Naive B cell (primary cell): ENCODE measurements at places on chromosomes 2 and 18. TPM values are rescaled to one million over a fixed set of nuclear protein-coding genes. Genes with fewer than 3 reads are reported as not detected.
A peak's percentile ranks its signal among the peaks of the same experiment; 100 is the strongest.

DNA sequence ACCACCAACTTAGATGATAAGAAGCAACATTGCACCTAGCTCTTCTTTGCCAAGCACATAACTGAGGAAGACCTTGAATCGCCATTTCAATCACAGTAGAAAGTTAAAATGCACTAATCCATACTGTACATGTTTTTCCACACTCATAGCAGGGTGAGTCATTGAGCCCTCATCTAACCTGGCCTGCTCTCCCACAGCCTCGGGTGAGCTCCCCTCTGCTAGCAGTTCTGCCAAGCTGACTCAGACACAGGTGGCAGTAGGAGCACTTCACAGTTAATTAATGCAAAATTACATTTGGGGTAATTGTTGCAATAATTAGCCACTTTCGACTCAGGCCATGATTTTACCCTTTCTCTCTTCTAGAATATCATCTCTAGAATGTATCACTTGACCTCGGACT, 1632.8 kb upstream of the CELF4 start:
- no peaks in the 10 kb centered on the region for H3K36me3 ChIP-seq
- no peak overlapping the region for H3K4me3 ChIP-seq
- H3K4me1 ChIP-seq, result no peaks in the 10 kb centered on the region
- no peak for DNase-seq
- no peak overlapping the region for H3K27ac ChIP-seq

GRCh38 chr2:127829845-127830246, 18.9 kb upstream of the WDR33 start:
- peaks cover 18% of the 10 kb centered on the region for H3K4me1 ChIP-seq
- peak overlapping the region; percentile 53 for H3K4me3 ChIP-seq
- DNase-seq, result peak; percentile 88
- H3K36me3 ChIP-seq, result peaks cover 6% of the 10 kb centered on the region
- H3K27ac ChIP-seq, result peak overlapping the region; percentile 97

- no peak overlapping the region for H3K27ac ChIP-seq
- no peak for DNase-seq
- no peaks in the 10 kb centered on the region for H3K27me3 ChIP-seq
Measured at GRCh38 chr2:68879296-68879695, 8.1 kb upstream of the BMP10 start.

- H3K27ac ChIP-seq, result no peak overlapping the region
- DNase-seq, result no peak
- H3K36me3 ChIP-seq, result peaks cover 5% of the 10 kb centered on the region
- H3K4me1 ChIP-seq, result peaks cover 16% of the 10 kb centered on the region
- no peak overlapping the region for H3K4me3 ChIP-seq
- no peaks in the 10 kb centered on the region for H3K27me3 ChIP-seq
Measured at GRCh38 chr2:86025229-86025820, 80.4 kb downstream of the POLR1A start.

Gene MFSD6
- 11.9 TPM for polyA plus RNA-seq

DNA sequence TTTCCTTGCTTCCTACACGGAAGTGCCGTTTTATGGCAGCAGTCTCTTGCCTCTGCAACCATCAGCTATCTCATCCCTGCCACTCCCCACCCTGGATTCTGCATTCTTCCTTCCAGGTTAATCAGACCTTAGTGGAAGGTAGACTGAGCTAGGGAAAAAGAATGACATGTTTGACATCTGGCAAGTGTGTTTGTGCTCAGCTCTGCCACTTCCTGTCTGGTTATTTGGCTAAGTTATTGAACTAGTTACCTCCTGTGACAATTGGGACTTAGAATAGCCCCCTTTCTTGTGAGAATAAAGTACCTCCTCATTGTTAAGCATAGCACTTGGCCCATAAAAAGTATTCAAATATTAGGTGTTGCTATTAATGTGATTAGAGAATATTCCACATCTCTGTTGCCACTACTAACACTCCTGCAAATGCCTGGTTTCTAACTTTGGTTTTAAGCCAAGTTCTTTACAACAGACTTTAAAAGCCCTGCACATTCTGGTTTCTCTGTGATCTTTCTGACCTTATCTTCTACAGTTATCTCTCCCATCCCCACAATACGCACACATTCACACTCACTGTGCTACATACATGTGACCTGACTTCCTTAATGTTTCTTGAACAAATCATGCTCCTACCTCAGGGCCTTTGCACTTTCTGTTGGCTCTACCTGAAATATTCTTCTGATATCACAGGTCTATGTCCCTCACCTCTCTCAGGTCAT, 10.8 kb upstream of the MAPRE2 start:
- H3K27ac ChIP-seq, result peak overlapping the region; percentile 92
- peak overlapping the region; percentile 83 for H3K4me3 ChIP-seq
- no peak for DNase-seq
- H3K4me1 ChIP-seq, result peaks cover 25% of the 10 kb centered on the region
- H3K36me3 ChIP-seq, result no peaks in the 10 kb centered on the region

- H3K27ac ChIP-seq, result no peak overlapping the region
- no peaks in the 10 kb centered on the region for H3K4me1 ChIP-seq
- no peak for DNase-seq
- no peaks in the 10 kb centered on the region for H3K36me3 ChIP-seq
- peaks cover 4% of the 10 kb centered on the region for H3K27me3 ChIP-seq
- no peak overlapping the region for H3K4me3 ChIP-seq
Measured at GRCh38 chr2:102707796-102708695, 53.8 kb upstream of the TMEM182 start.

Gene STK17B
- 127 TPM for polyA plus RNA-seq

GRCh38 chr18:26046419-26047077, 43.9 kb downstream of the SS18 start:
- H3K27ac ChIP-seq, result peak overlapping the region; percentile 19
- no peak for DNase-seq
- H3K36me3 ChIP-seq, result peaks cover 18% of the 10 kb centered on the region
- peaks cover 13% of the 10 kb centered on the region for H3K4me1 ChIP-seq

Gene MC5R
- not detected for polyA plus RNA-seq

DNA sequence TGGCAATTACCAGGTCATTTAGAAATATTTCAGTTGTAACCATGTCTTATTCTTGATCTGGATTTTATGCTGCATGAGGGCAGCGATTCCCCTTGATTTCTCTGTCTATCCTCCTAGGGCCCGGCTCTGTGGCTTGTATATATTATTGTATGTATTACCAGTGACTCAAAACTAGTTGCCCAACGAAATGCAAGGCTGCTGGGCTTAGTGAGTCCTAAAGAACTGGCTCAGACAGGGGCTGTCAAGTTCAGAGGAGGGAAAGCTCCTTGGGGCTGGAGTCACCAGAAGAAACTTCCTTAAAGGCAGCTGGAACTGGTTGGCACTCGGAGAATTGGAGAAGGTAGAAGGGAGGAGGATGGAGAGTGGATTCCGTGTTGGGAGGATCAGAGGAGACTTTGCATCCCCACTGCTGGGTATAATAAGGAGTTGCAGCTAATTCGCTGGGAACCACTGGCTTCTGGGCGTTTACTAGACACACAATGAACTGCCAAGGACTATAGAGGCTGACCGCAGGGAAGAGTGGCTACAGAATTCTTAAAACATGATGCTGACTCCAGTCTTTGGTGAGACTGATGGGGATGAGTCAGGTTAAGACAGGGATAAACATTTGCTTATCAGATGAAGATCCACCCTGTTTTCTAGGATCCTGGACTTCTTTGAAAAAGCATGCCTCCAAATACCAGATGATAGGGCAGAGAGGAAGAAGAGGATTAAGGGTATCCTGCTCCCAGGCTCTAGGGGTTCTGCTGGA, 104.3 kb downstream of the PRKCE start:
- no peak for DNase-seq
- no peak overlapping the region for H3K4me3 ChIP-seq
- H3K27me3 ChIP-seq, result no peaks in the 10 kb centered on the region
- no peaks in the 10 kb centered on the region for H3K36me3 ChIP-seq
- H3K27ac ChIP-seq, result no peak overlapping the region
- peaks cover 57% of the 10 kb centered on the region for H3K4me1 ChIP-seq

- H3K4me3 ChIP-seq, result no peak overlapping the region
- H3K36me3 ChIP-seq, result no peaks in the 10 kb centered on the region
- H3K27ac ChIP-seq, result no peak overlapping the region
- H3K27me3 ChIP-seq, result no peaks in the 10 kb centered on the region
- no peaks in the 10 kb centered on the region for H3K4me1 ChIP-seq
Measured at GRCh38 chr2:47595687-47596086, 187.3 kb upstream of the MSH6 start.

- H3K27ac ChIP-seq, result no peak overlapping the region
- no peaks in the 10 kb centered on the region for H3K36me3 ChIP-seq
- H3K4me3 ChIP-seq, result no peak overlapping the region
- H3K4me1 ChIP-seq, result no peaks in the 10 kb centered on the region
- H3K27me3 ChIP-seq, result peaks cover 34% of the 10 kb centered on the region
Measured at GRCh38 chr2:95016616-95017015, 8.9 kb upstream of the MAL start.

Gene MRPL33
- 175 TPM for polyA plus RNA-seq

DNA sequence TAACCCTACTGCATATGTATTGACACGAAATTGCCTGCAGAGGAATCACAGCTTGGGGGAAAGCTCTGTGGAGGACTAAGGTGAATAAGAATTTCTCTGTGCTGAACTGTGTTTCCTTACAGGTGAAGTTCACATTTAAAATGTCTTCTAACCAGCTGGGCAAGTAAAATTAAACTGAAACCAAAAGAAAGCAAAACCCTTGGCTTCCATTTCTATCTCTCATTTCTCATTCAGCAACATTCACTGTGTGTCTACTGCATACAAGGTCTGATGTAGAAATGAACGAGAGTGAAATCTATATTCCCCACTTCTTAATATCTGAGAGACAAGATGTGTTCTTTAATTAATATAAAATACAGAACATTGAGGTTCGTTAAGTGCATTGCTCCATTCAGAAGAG, 397.3 kb downstream of the SOX11 start:
- H3K27me3 ChIP-seq, result no peaks in the 10 kb centered on the region
- no peak for DNase-seq
- H3K4me1 ChIP-seq, result no peaks in the 10 kb centered on the region
- no peaks in the 10 kb centered on the region for H3K36me3 ChIP-seq
- H3K4me3 ChIP-seq, result no peak overlapping the region

Gene NLRC4
- polyA plus RNA-seq, result not detected

Gene CNOT9
- polyA plus RNA-seq, result 21.9 TPM

Gene SERPINB10
- polyA plus RNA-seq, result not detected

DNA sequence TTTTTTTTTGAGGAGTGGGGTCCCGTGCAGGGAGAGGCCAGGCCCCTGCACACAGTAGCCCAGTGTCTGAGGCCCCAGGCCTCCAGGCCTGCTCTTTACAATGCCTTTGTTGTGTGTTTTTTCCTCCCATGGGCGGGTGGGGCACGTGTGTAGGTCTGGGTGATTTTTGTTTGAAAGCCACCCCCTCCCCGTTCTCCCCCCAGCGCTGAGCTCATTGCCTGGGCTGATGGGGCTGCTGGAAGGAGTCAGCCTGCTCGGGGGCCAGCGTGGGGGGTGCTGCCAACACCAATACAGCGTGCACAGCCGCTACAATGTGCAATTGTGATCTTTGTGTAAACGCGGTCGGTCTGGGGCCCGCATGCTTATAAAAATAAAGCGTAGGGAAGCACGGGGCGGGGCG, 142.7 kb downstream of the DYSF start:
- no peak overlapping the region for H3K27ac ChIP-seq
- no peaks in the 10 kb centered on the region for H3K4me1 ChIP-seq
- no peak overlapping the region for H3K4me3 ChIP-seq

DNA sequence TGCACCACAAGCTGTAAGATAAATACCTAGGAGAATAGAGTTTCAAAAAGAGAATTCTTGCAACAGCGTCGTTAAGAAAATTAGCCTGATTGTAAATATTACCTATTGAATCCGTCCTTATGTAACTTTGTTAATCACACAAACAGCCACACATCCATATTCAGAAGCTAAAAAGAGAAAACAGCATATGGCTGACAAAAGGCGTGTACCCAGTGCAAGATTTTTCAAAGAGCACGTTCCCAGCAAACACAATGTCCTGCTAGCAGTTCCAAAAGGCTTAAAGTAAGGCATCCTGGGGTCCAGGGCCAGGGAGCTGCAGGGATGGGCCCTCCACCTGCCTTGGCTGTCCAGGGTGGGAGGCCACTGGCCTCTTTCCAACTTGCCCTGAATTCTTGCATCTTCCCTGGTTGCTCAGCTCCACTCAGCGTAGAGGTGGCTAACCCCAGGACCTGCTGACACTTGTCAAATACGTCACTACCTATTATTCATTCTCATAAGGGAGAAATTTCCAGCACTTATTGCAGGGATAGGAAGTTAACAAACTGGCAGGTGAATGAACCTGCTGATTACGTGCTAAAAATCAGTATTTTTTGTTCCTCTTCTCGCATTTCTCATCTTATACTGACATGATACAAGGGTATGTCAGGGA, 102.1 kb upstream of the NEDD4L start:
- no peaks in the 10 kb centered on the region for H3K36me3 ChIP-seq
- H3K27ac ChIP-seq, result no peak overlapping the region
- peaks cover 29% of the 10 kb centered on the region for H3K27me3 ChIP-seq
- no peak for DNase-seq

Gene ACVR1C
- polyA plus RNA-seq, result not detected

GRCh38 chr2:196453613-196454047, 185.9 kb upstream of the CCDC150 start:
- DNase-seq, result peak; percentile 24
- peaks cover 5% of the 10 kb centered on the region for H3K4me1 ChIP-seq
- H3K36me3 ChIP-seq, result no peaks in the 10 kb centered on the region

Gene KIF5C
- 0.82 TPM for polyA plus RNA-seq

Gene IER3IP1
- 14.8 TPM for polyA plus RNA-seq

DNA sequence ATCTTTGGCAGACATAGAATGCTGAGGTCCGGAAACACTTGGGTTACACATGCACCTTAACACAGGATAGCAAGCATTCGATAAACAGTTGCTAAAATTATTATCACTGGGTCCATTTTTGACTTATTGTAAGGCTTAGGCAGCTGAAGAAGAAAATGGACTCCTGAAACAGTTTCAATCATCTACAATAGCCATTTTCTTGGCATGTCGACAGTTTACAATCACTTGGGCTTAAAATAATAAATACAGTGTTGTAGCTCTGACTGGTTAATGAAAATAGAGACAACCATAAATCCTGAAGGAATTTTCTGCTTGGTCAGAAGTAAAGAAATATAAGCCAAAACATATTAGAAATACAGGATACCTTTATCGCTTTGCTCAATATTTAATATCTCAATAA, 169.2 kb downstream of the XIRP2 start:
- H3K4me3 ChIP-seq, result no peak overlapping the region
- no peaks in the 10 kb centered on the region for H3K36me3 ChIP-seq
- H3K4me1 ChIP-seq, result no peaks in the 10 kb centered on the region
- no peak overlapping the region for H3K27ac ChIP-seq
- no peak for DNase-seq

Gene CCDC85A
- not detected for polyA plus RNA-seq

Gene SLC16A14
- 0.25 TPM for polyA plus RNA-seq

Gene GMCL1
- polyA plus RNA-seq, result 26.5 TPM

Gene RAX
- not detected for polyA plus RNA-seq

- H3K27ac ChIP-seq, result no peak overlapping the region
- no peak for DNase-seq
- H3K36me3 ChIP-seq, result no peaks in the 10 kb centered on the region
- H3K4me3 ChIP-seq, result no peak overlapping the region
- no peaks in the 10 kb centered on the region for H3K27me3 ChIP-seq
Measured at GRCh38 chr2:92074549-92074898, 2796.7 kb upstream of the TEKT4 start.

GRCh38 chr18:55610506-55610905, 22.5 kb upstream of the TCF4 start:
- no peak overlapping the region for H3K27ac ChIP-seq
- H3K4me1 ChIP-seq, result peaks cover under 1% of the 10 kb centered on the region
- H3K4me3 ChIP-seq, result no peak overlapping the region
- DNase-seq, result no peak

GRCh38 chr2:96591054-96591453, 47.1 kb downstream of the KANSL3 start:
- no peak overlapping the region for H3K4me3 ChIP-seq
- H3K36me3 ChIP-seq, result peaks cover 16% of the 10 kb centered on the region
- no peaks in the 10 kb centered on the region for H3K4me1 ChIP-seq
- H3K27ac ChIP-seq, result no peak overlapping the region
- DNase-seq, result no peak

GRCh38 chr2:219016721-219017120, 23.5 kb upstream of the CRYBA2 start:
- DNase-seq, result no peak
- no peak overlapping the region for H3K27ac ChIP-seq
- no peaks in the 10 kb centered on the region for H3K4me1 ChIP-seq
- H3K4me3 ChIP-seq, result no peak overlapping the region

Gene INO80B
- polyA plus RNA-seq, result 9.3 TPM
